A549 treated with dexamethasone at 1 μM for 4 hours (cell line): ENCODE measurements at places on chromosomes 3 and 15. TPM values are rescaled to one million over a fixed set of nuclear protein-coding genes. Genes with fewer than 3 reads are reported as not detected.

The C3orf85 gene
- total RNA-seq, result not detected in 5 replicates

The LMAN1L gene
- 0.04 TPM in 1 of 5 replicates, not detected in the others for total RNA-seq

The ARHGEF26 gene
- total RNA-seq, result 10.9 to 15.3 TPM (median 12.3 TPM) in 5 replicates

The TLR9 gene
- 0.02 to 0.12 TPM (median 0.07 TPM) in 3 of 5 replicates, not detected in the others for total RNA-seq

The C15orf39 gene
- 24.8 to 36.1 TPM (median 34.0 TPM) in 5 replicates for total RNA-seq

The MANF gene
- total RNA-seq, result 108 to 124 TPM (median 112 TPM) in 5 replicates

The MED12L gene
- total RNA-seq, result 0.23 to 0.90 TPM (median 0.41 TPM) in 5 replicates

The GOLGA6A gene
- 0.02 to 0.32 TPM (median 0.19 TPM) in 5 replicates for total RNA-seq

The ISG20 gene
- total RNA-seq, result 32.2 to 43.2 TPM (median 39.9 TPM) in 5 replicates

The HTR3E gene
- not detected in 5 replicates for total RNA-seq

The GALNT15 gene
- total RNA-seq, result 0.03 to 0.20 TPM (median 0.05 TPM) in 5 replicates
